Heart left ventricle (tissue), 16 donors: ENCODE measurements at places on chromosomes 12 and 14. TPM values are rescaled to one million over a fixed set of nuclear protein-coding genes. Genes with fewer than 3 reads are reported as not detected.
A peak's percentile ranks its signal among the peaks of the same experiment; 100 is the strongest.

GRCh38 chr12:103771466-103771865, 69.6 kb downstream of the NT5DC3 start:
- peaks cover under 1% of the 10 kb centered on the region for H3K36me3 ChIP-seq
- DNase-seq: no peak
- no peak overlapping the region for H3K27ac ChIP-seq
- H3K4me3 ChIP-seq: no peak overlapping the region

GRCh38 chr12:122928404-122929147, 32.7 kb upstream of the VPS37B start:
- no peak for DNase-seq
- no peak overlapping the region for H3K4me3 ChIP-seq
- no peak overlapping the region for H3K27ac ChIP-seq

DNA sequence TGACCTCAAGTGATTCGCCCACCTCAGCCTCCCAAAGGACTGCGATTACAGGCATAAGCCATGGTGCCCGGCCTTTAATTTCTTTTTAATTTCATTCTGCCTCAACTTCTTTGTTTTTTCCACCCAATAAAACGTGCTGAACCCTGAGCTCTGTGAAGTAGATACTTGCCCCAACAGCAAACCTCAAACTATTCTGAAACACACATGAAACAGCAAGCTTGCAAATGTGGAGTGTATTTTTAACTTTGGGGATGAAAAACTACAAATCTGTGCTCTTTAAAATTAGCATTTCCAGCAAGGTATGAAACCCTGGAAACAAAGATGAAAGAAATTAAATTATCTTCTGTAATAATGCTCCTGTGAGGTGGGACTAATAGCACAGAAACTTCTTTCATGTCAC, 246.6 kb downstream of the ANO6 start:
- H3K36me3 ChIP-seq: no peaks in the 10 kb centered on the region
- no peak overlapping the region for H3K27ac ChIP-seq
- H3K4me3 ChIP-seq: no peak overlapping the region

DNA sequence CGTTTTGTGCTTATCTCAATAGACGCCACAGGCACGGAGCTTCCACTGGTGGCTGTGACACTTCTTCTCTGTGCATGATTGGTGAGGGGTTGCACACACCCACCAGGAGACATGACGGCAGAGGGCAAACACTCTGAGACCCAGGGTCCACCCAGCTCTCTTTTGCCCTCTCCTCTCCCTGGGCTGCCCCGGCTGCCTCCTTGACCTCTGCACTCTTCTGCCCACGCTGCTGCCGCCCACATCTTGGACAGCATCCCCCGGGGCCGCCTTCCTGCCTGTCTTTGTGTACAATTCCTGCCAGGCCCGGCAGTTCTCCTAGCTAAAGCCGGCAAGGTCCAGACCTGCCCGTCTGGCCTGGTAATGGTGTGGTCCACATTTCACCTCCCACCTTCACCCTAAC, 44.7 kb downstream of the DPF3 start:
- H3K27me3 ChIP-seq: no peaks in the 10 kb centered on the region
- H3K36me3 ChIP-seq: no peaks in the 10 kb centered on the region
- H3K27ac ChIP-seq: no peak overlapping the region
- peaks cover 13% of the 10 kb centered on the region for H3K4me1 ChIP-seq
- H3K4me3 ChIP-seq: no peak overlapping the region

DNA sequence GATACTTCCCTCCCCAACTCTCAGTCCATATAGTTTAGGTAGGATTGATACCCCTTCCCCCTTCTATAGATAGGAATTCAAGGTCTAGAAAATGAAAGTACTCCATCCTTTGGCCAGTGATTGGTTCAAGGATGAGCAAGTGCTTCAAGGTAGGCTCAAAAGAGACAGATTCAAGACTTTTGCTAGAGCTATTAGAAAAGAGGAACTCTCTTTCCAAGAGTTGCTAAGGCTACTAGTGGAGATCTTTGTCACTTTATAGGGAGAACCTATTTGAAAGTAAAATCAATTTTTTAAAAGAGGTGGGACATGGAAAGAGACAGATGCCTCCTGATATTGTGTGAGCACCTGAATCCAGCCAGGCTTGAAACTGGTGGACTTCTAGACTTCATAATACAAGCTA, 17.5 kb downstream of the POLE2 start:
- no peak overlapping the region for H3K27ac ChIP-seq

- DNase-seq: no peak
- no peaks in the 10 kb centered on the region for H3K4me1 ChIP-seq
- no peak overlapping the region for H3K4me3 ChIP-seq
- H3K36me3 ChIP-seq: no peaks in the 10 kb centered on the region
These were observed 161.4 kb downstream of the NDUFA12 start for GRCh38 chr12:94841904-94842610.

Gene INSM2
- polyA plus RNA-seq: not detected

Gene DLGAP5
- not detected for polyA plus RNA-seq

DNA sequence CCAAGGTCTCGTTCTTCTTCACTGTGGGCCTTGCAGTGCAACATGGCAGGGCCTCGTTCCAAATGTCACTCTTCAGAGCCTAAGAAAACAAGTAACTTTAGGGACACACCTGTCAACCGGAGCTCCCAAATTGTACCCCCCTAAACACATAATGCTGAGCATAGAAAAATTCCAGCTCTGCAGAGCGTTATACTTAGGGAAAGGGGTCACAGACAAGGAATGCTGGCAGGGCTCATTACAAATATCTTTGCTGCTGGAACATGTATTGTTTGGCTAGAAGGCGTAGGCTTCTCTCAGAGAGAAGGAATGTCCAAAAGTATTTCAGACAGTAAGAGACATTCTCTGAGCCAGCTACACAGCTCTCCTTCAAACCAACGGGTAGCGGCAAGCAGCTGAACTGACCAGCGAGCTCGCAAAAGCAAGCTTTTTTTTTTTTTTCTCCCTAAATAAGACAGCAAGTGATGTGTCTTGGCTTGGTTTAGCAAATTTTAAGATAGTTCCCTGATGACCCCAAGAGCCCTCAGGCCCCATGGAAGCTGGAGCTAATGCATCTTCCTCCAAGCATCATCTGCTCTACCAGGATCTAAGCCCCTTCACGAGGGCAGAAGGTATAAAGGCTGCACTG, 24.5 kb downstream of the SSH1 start:
- no peak for DNase-seq
- peaks cover 11% of the 10 kb centered on the region for H3K36me3 ChIP-seq
- H3K4me1 ChIP-seq: peaks cover 68% of the 10 kb centered on the region
- H3K27ac ChIP-seq: peak overlapping the region; percentile 95
- H3K27me3 ChIP-seq: no peaks in the 10 kb centered on the region

Gene JPH4
- polyA plus RNA-seq: 0.12 TPM

Gene CELA1
- not detected for polyA plus RNA-seq

Gene SLC38A4
- 0.27 TPM for polyA plus RNA-seq

Gene CCDC196
- polyA plus RNA-seq: not detected

- no peaks in the 10 kb centered on the region for H3K4me1 ChIP-seq
- H3K27ac ChIP-seq: no peak overlapping the region
- no peaks in the 10 kb centered on the region for H3K36me3 ChIP-seq
- H3K27me3 ChIP-seq: no peaks in the 10 kb centered on the region
These were observed 138.7 kb upstream of the DYRK2 start for GRCh38 chr12:67509666-67510386.
